ENCODE measurements at places on chromosomes 5 and 9. TPM values are rescaled to one million over a fixed set of nuclear protein-coding genes. Genes with fewer than 3 reads are reported as not detected.

The CDKN2B gene
- total RNA-seq = 67.0 TPM

The NTRK2 gene
- 16.0 TPM for total RNA-seq

The SMIM33 gene
- not detected for total RNA-seq

The SLC25A46 gene
- total RNA-seq = 44.9 TPM

The BAAT gene
- total RNA-seq = not detected

The PCDHB4 gene
- 8.3 TPM for total RNA-seq

The PCDH12 gene
- total RNA-seq = 3.2 TPM

The CCDC192 gene
- not detected for total RNA-seq

The OTULIN gene
- 34.1 TPM for total RNA-seq

The CDC26 gene
- 25.3 TPM for total RNA-seq

- no peak for DNase-seq
Measured at GRCh38 chr5:10328323-10328722, 20.6 kb upstream of the CMBL start.

DNA sequence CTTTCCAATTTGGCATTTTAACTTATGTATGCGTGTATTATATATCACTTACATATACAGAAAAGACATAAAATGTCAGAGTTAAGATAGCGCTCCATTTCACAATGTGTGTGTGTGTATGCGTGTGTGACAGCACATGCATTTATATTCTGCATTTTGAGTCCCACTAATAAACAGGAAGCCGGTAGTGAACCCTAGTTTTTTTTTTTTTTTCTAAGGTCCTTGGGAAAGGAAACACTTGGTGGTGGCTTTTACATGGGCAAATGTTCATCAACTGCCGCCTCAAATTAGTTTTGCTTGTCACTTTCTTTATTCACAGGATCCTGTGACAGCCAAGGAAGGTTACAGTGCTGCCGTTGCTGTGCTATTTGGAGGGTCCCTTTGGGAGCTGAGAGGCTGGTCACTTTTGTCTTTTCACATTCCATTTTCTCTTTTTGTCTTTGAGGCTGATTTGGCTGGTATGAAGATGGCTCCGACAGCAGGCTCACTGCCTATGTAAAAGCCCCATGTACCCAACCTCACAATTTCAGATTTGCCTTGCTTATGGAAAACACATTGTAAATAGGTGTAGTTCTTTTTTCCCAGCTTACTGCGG is 298.9 kb downstream of the CSNK1G3 start:
- no peak for DNase-seq

DNA sequence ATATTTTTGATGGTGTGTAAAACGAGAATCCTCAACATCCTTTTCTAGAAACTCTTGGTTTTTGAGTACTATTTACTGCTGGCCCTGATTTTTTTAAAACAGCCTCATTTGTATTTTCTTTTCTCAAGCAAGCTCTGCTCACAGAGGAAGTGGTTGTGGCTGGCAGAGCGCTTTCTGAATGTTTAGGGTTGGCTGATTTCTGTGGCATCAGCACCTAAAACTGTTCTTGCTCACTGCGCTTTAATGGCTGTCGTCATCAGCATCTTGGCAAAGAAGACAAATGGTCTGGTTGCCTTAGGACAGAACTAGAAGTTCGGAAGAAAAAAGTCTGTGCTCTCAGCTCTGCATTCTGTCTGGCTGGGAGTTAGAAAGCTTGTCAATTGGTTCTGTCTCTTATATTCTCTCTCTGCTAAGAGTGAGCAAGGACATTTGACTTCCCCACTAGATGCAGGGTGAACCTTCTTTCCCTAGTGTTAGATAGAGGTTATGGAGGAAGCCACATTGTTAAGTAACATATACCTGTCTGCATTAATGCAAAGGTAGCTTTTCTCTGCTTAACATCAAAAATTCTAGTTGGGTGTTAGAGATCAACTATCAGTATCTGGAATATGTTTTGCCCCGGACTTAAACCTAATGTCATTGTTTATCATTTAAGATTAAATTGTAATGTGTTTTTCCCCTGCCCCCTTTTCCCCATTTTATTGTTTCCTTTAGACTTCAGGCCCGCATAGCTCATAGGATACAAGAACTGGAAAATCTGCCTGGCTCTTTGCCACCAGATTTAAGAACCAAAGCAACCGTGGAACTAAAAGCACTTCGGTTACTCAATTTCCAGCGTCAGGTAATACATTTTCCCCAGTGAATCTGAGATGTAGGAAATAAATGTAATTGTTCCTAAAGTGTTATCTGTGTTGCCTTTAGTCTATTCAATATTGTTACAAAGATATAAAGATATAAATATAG is 39.0 kb downstream of the SMARCA2 start:
- DNase-seq = no peak

GRCh38 chr5:5980538-5980895 is 397.8 kb downstream of the MED10 start:
- peak; percentile 22 for DNase-seq

- no peak for DNase-seq
Measured at GRCh38 chr5:178577944-178578343, 12.2 kb downstream of the COL23A1 start.

DNA sequence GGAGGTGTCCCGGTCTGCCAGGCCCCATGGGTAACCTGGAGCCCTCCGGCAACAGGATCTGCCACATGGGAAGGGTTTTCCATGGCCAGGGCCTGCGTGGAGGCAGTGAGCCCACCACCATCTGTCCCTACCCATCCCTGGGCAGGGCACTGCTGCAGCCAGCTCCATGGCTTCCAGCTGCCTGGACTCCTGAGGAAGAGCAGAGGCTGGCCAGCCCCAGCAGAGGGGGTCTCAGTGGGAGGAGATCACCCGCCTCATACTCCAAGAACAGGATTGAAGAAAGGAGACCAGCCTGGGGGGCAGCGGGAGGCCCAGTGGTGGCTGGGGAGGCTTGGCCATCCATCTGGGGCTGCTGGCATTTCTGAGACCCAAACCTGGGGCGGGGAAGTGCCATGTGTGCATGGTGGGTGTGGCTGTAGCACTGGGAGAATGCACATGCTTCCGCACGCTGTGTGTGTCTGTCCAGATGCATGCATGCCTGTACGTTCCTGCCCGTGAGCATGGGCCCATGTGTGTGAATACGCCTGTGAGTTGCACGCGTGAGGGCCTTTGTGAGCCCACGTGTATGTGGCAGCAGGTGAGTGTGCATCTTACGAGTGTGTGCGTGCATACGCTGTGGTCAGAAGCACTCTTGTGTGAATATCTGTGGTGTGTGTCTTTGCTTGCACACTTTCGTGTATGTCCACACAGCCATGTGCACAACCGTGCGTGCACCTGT is 78.5 kb downstream of the LMX1B start:
- no peak for DNase-seq

DNA sequence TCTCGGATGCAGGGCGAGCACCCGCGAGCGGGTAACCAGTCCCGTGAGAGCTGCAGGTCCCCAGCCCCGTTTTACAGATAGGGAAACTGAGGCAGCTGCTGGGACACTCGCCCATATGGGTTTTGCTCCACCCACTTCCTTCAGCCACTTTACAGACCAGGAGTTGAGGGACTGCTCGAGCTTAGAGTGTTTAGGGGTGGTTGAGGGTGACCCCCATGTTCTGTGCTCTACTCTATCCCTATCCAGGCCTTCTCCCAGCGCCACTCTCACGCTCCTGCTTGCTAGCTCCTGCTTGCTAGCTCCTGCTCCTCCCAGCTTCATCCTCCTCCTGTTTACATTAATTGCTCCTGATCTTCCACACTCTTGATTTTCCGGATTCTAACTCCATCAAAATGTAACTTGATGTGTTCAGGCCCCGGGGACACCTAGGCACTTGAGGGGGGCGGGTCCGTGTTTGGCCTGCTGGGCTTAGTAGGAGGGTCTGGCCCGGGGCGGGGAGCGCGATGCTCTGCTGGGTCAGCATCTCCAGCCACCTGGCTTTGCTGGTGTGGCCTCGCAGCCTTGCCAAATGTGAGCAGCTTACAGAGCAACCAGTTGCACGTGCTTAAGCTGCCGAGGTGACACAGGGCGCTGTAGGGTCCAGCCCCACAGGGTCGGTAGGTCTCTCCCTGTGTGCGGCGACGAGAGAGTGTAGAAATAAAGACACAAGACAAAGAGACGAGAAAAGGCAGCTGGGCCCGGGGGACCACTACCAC is 1.5 kb upstream of the PTGES2 start:
- DNase-seq = no peak

DNA sequence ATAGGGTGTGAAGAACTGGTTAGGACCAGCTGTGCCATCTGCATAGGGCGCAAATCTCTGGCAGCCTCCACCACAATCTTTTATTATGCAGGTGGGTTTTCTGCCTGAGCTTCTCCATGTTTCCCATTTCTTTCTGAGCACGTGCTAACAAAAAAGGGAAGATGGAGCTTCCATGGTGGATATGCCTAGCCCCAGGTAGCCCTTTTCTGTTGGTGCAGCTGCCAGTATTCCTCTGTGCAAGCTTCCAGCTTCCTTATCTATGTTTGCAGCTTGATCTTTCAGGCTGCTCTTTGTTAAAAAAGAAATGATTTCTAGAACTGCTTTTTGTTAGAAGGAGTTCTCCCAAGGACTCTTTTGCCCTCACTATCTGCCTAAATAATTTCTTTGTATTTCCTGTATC is 95.0 kb upstream of the EPB41L4A start:
- DNase-seq = no peak

GRCh38 chr9:19498015-19498414 is 89.2 kb downstream of the ACER2 start:
- no peak for DNase-seq

GRCh38 chr5:133147411-133147810 is 95.6 kb downstream of the HSPA4 start:
- no peak for DNase-seq

GRCh38 chr9:92528522-92528849 is 7.3 kb downstream of the ECM2 start:
- DNase-seq = no peak

GRCh38 chr9:120895951-120896350 is 19.0 kb upstream of the PHF19 start:
- DNase-seq = no peak

- no peak for DNase-seq
Measured at GRCh38 chr5:56369361-56369811, 136.3 kb upstream of the ANKRD55 start.

- DNase-seq = peak; percentile 97
Measured at GRCh38 chr5:157511651-157512644, 51.9 kb downstream of the NIPAL4 start.

GRCh38 chr9:115088860-115089259 is 29.1 kb downstream of the TNC start:
- DNase-seq = no peak
